Activated T-helper 1 cell treated with Interleukin-2 at 50 U/mL for 16 hours (primary cell): ENCODE measurements at places on chromosomes 1 and 21.

- no peak for DNase-seq
Measured at GRCh38 chr1:211711315-211711705, 35.9 kb upstream of the NEK2 start.

- DNase-seq = no peak
Measured at GRCh38 chr1:213999732-214000131, 12.0 kb downstream of the PROX1 start.

DNA sequence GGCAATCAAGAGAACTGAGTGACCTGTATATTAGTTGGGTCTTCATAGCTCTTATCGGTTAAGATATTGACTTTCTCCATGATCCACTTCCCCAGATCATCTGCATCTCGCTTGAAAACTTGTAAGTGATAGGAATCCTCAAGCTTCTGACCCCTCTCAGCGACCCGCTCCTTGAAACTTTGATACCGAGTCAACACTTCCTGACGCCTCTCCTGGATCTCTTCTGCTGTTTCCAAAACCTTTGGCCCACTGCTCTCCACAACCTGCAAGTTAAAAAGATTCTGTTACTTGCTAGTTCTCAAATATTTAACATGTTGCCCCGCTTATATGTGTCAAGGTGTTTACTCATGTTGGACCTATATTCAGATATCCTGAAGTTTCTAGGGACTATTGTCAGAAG is 1.4 kb downstream of the SPTA1 start:
- DNase-seq = no peak

- no peak for DNase-seq
Measured at GRCh38 chr1:43418858-43419257, 29.2 kb downstream of the SZT2 start.

- no peak for DNase-seq
Measured at GRCh38 chr1:153251087-153251486, 8.4 kb upstream of the LORICRIN start.

DNA sequence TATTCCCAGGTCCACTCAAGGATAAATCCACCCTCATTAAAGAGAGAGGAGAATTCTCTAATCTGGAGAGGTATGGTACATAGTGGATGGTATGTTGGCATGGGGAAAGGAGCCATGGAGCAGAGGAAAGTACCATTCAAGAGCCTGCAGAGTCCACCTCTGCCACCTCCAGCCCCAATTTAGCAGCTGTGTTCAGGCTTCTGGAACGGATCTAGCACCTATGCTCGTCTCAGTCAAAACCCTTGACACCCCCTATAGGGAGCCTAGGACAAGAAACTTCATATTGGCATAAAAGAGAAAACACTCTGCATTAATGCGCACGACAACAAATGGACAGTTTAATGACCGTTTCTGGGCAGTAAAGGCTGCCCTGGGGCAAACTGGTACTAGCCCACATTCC is 161.1 kb upstream of the FAM78B start:
- DNase-seq = no peak

GRCh38 chr1:222126052-222126451 is 384.2 kb upstream of the DUSP10 start:
- no peak for DNase-seq

DNA sequence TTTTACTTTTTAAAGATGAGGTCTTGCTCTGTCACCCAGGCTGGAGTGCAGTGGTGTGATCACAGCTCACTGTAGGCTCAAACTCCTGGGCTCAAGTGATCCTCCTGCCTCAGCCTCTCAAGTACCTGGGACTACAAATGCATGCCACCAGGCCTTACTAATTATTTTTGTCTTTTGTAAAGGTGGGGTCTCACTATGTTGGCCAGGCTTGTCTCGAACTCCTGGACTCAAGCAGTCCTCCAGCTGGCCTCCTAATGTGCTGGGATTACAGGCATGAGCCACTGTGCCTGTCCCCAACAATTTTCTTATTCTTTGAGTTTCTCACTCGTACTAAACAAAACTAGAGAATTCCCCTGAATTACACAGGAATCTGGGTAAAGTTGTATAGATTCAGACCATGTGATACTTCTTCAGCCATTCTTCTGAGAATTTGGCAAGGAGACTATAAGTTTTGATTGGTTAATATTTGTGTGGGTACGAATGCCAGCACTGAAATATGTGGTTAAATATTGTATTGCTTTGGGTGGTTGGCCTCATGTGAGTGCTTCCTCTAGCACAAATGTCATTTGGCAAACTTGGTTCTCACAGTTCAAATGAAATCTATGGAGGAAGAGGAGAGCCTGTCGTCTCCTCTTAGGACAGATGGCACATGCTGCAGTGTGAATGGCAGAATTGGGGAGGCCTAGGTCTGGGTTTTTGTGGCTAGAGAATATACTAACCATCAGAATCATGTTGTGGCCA is 104.9 kb downstream of the RUNX1 start:
- no peak for DNase-seq

GRCh38 chr1:183675381-183675780 is 22.3 kb upstream of the APOBEC4 start:
- DNase-seq = no peak

DNA sequence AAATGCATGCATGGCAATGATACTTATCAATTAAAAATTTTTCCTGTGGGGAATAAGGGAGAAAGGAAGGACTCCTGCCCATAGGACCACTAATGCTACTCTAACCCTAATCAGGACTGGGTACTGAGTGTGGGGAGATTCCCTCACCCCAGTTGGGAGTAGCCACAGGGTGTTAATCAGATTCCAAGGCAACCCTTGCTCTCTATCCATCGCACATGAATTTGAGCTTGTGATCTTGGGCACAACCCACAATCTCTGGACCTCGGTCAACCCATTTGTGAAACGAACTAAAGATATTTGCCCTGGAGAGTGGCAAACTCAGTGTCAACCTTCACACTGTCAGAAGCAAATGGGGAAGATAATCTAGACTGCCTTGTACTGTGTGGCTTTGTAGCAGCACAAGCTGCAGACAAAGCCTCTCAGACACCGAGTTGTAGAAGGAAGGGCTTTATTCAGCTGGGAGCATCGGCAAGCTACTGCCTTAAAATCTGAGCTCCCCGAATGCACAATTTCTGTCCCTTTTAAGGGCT is 69.5 kb downstream of the SERINC2 start:
- no peak for DNase-seq

DNA sequence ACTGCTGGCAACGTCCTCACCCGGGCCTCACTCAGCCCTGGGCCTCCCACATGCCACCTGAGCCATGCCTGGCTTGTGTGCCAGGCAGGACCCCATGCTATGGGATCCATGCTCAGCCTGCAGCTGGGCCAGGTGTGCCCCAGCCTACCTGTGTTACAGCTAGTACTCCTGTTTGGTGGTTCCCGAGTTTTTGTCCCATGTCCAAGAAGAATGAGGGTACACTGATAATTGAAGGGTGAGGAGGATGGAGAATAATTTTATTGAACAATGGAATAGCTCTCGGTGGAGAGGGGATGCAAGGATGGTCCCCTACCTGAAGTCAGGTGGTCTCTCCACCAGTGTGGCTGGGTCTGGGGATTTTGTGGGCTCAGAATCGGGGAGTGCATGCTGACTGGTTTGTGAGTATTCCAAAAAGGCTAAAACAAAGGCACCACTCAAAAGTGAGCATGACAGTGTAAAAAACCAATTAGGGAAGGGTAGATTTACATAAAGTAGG is 137.9 kb downstream of the TNFSF18 start:
- DNase-seq = no peak
